ENCODE measurements at places on chromosomes 13 and 19.

DNA sequence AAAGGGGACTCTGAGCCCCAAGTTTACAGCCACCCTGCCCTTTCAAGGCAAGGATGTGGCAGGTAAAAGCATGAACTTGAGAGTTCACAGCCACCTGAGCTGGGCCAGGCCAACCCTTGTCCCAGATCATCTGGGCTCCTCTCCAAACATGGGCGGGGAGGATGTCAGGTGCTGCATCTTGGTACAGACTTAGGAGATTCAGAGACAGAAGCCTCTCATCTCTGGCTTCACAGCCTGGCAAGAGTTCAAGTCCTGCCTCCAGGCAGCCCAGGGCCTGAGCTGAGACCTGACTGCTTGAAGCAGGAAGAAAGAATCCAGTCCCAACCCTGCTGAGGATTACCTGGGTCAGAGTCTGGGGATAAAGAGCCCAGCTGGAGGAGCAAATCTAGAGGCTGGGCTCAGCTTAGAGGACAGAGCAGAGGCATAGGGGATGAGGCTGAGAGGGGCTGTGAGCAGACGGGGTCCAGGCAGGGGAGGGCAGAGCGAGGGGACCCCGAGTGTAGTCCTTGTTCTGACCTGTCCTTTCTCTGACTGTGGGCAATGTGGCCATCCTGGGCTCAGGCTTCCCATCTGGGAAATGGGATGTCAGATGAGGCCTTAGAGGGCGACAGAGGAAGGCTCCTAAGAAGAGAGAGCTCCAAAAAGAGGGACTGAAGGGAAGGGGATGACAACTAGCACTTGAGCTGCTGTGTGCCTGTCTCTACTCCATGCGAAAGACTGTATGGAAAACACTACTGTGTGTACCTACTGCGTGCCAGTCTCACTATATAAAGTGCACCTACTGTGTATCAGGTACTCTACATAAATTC, 6.6 kb upstream of the OR10H5 start:
- DNase-seq, result no peak

DNA sequence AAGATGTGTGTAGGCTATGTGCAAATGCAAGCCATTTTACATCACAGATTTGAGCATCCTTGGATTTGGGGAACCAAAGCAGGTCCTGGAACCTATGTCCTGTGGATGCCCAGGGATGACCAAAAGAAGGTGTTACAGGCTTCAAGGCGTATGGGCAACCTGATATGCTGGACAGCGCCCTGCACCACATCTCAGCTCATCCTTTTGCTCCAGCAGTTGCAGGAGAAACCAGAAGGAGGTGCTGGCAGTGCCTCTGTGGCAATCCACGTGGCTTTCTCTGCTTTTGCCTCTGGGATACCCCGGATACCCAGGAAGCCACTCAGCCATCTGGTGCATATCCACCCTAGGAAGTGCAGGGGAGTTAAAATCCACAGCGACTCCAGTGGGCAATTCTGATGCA, 110.3 kb upstream of the VSTM2B start:
- DNase-seq, result no peak

DNA sequence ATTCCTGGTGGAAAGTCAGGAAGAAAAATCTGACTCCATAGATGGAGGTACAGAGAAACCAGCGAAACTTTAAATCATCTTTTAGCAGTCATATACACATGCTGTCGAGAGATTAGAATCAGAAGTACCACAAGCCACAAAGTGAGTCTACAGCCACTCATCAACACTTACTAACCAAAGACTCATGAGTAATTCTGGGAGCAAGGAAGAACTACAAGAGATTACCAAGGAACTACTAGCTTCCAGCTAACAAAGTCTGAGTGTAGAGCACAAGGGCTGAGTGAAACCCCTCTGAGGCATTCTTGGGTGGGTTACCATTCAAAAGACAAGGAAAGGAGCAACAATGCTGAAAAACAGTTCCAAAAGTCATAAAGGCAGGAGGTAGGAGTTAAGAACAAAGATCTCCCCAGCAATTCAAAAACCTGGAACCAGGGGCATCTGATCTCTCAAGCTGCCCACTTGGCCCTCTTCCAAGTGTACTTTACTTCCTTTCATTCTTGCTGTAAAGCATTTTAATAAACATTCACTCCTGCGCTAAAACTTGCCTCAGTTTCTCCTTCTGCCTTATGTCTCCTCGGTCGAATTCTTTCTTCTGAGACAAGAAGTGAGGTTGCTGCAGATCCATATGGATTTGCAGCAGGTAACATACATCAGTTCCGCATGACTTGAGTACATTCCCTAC, 13.0 kb downstream of the RBM26 start:
- DNase-seq, result no peak

- no peak for DNase-seq
Measured at GRCh38 chr19:1911098-1911497, 5.9 kb downstream of the ADAT3 start.

DNA sequence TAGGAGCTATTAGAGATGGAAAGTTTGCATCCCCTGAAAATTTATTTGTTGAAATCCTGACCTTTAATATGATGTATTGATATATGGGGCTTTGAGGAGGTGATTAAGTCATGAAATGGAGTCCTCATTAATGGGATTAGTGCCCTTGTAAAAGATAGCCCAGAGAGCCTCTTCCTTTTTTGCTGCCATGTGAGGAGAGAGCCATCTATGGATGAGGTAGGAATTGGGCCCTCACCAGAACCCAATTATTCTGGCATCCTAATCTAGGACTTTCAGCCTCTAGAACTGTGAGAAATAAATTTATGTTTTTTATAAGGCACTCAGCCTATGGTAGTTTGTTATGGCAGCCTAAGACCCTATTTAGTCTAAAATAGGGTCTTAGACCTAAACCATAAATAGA, 250.2 kb upstream of the SLITRK1 start:
- no peak for DNase-seq

DNA sequence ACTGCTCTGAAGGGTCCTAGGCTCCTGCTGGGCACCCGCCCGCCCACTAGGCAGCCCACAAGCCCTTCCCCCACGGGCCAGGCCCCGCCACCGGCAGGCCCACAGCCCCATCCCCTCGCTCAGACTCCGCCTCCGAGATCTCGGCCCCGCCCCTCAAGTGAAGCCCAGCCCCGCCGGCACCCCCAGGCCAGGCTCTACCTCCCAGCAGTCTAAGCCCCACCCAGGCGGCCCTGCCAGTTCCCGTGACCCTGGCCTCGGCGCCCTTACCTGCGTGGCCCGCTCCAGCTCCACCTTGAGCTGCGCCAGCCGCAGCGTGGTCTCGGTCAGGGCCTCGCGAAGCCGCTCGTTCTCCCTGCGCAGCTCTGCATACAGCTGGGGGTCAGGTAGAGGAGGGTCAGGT, 16.3 kb downstream of the EPS8L1 start:
- DNase-seq, result no peak

GRCh38 chr13:38255600-38255999, 94.1 kb upstream of the UFM1 start:
- DNase-seq, result no peak

- no peak for DNase-seq
Measured at GRCh38 chr19:58001895-58002369, 688 bp downstream of the ZNF606 start.

GRCh38 chr19:38657633-38658222, 10.3 kb downstream of the ACTN4 start:
- no peak for DNase-seq

GRCh38 chr19:4577020-4577782, 17.7 kb upstream of the SEMA6B start:
- DNase-seq, result no peak

GRCh38 chr19:3365836-3366752, at the start of gene NFIC:
NFIC (plus strand) TSS chr19:3366583; CDS start chr19:3366637, 54 bp downstream.
- DNase-seq, result peak; percentile 21

- no peak for DNase-seq
Measured at GRCh38 chr13:41548910-41549309, 91.6 kb downstream of the RGCC start.

DNA sequence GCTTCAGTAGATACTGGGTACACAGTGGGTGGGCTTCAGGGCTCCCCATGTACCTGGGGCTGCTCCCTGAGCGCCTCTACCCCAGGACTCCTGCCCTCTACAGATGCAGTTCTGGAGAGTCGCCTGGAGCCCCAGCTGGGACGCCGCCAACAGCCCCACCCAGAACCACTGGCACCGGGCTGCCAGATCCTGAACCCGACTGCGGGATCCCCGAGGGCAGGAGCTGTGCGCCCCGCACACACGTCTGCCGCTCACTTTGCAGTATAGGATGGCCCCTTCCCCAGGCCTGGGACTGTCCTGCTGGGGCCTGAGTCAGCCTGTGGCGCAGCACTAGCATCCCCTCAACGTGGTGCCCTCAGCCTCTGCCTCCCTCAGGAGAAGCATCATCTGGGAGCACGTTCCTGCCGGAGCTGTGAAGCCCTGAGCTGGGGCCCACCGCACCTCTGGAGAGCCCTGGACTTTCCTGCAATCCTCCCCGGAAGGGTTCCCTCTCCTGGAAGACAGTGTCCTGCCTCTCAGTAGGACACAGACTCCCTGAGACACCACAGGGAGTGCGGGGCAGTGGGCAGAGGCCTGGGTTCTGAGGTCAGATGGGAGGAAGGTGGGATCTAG, 3.7 kb downstream of the REXO1 start:
- no peak for DNase-seq

DNA sequence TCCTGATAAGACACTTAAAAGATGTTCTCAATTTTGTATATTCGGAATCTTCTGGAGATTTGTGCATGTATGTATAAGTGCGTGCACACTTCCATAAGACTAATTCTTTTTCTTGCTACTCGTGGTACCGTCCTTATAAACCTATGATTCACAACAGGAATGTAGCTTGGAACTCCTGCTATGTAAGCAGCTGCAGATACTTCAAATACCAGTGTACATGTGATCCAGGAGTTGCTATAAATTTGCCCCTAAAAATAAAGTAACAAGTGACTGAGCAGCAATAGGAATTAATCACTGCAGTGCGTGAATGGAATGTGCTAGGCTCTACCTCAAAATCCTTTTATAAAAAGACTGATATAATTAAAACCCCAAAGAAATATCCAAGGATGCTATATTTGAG, 214.9 kb downstream of the KLF5 start:
- DNase-seq, result no peak

DNA sequence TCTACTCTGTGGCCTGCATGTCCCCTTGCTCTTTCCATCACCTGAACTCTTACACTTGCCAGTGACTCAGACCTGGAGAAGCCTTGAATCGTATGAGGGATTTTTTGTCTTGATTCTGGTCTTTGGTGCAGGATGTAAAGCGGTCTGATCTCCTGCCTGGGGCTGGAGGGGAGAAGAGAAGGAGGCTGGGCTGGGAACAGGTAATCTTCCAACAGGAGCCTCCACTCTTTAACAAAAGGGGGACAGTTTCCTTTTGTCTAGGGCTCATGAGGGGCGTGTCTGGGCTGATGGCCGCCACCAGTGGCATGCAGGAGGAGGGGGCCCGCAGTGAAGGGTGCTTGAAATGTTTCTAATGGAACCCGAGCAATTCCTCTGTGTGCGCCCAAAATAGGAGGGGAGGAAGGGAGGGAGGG, 24.7 kb downstream of the NFIX start:
- no peak for DNase-seq

- no peak for DNase-seq
Measured at GRCh38 chr13:91097269-91097668, 250.2 kb upstream of the MIR17HG start.

DNA sequence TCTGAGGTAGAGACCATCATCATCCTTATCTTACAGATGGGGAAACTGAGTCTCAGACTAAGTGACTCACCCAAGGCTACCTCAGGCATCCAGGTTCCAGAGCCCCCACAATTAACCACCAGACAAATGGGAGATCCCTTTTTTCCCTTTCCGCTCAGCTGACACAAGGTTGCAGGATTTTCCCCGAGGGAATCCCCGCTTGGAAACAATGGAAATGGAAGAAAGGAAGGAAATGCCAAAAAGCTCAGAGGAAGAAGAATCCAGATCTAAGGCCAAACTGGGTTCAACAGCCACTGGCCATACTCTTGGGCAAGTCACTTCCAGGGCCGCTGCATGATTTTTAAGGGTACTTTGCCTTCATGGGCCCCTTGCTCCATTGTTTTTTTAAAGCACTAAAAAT, 1.6 kb downstream of the ZNF71 start:
- DNase-seq, result no peak

Data from activated T-cell treated with anti-CD3 and anti-CD28 coated beads for 4 hours (primary cell).